ENCODE measurements at places on chromosomes 1 and 21. TPM values are rescaled to one million over a fixed set of nuclear protein-coding genes. Genes with fewer than 3 reads are reported as not detected.

Gene ST6GALNAC3
- polyA plus RNA-seq: 10.7 TPM

Gene BTBD8
- 0.79 TPM for polyA plus RNA-seq

Gene SLFNL1
- 0.19 TPM for polyA plus RNA-seq

Gene SMPDL3B
- polyA plus RNA-seq: not detected

Gene GCSAML
- polyA plus RNA-seq: 0.15 TPM

Gene CELA2A
- not detected for polyA plus RNA-seq

Gene SPRR5
- polyA plus RNA-seq: not detected

Gene HUNK
- 0.05 TPM for polyA plus RNA-seq

Gene TNFRSF18
- polyA plus RNA-seq: 9.4 TPM

- H3K4me3 ChIP-seq: no peak overlapping the region
- H3K27me3 ChIP-seq: peaks cover 20% of the 10 kb centered on the region
- no peaks in the 10 kb centered on the region for H3K4me1 ChIP-seq
- H3K36me3 ChIP-seq: no peaks in the 10 kb centered on the region
- DNase-seq: no peak
These were observed 94.7 kb downstream of the CCDC185 start for GRCh38 chr1:223487887-223488259.

DNA sequence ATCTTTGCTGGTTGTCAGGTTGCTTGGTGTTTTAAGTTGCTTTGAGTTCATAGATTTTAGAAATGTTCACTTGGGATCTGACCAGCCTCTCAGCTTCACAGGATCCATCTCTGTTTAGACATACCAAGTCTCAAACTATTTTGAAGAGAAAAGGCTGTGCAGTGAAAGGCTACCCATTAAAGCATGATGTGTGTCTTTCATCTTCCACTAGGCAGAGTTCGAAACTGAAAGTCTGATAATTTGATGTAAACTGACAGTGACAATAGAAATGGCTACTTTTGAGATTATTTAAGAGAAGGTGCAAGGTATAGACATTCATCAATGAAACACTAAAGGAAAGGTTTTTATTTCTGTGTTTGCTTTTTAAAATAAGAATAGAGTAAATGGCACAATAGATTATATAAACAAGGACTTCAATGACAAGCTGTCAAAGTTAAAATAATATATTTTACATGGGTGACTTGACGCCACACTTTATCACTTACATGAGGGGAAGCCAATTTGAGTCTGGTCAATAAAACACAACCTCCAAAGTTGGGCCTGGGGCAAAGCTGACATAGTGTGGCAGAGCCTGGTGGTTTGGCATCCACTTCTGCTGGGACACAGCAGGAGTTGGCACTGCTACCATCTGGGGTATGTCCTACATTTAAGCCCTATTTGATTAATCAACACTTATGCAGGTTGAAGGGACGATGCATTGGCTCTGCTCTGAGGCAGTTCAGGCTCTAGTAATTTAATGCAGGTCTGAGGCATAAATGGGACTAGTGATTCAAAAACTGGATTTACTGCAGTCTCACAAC, 197.7 kb downstream of the CRB1 start:
- no peak overlapping the region for H3K4me3 ChIP-seq
- H3K36me3 ChIP-seq: no peaks in the 10 kb centered on the region
- DNase-seq: no peak
- H3K27ac ChIP-seq: no peak overlapping the region

- no peak for DNase-seq
- peak overlapping the region; percentile 46 for H3K27ac ChIP-seq
- no peak overlapping the region for H3K4me3 ChIP-seq
- no peaks in the 10 kb centered on the region for H3K36me3 ChIP-seq
- H3K4me1 ChIP-seq: peaks cover 50% of the 10 kb centered on the region
These were observed 1561.9 kb downstream of the MRPL39 start for GRCh38 chr21:24045373-24045772.

GRCh38 chr1:212860713-212861581, 2.9 kb downstream of the FLVCR1 start:
- H3K36me3 ChIP-seq: no peaks in the 10 kb centered on the region
- H3K4me1 ChIP-seq: peaks cover 15% of the 10 kb centered on the region
- H3K27ac ChIP-seq: no peak overlapping the region
- no peaks in the 10 kb centered on the region for H3K27me3 ChIP-seq
- no peak for DNase-seq
- H3K4me3 ChIP-seq: no peak overlapping the region

- H3K4me3 ChIP-seq: peak within 1 kb of the TSS; percentile 99
- DNase-seq: peak; percentile 57
- H3K36me3 ChIP-seq: no peaks in the 10 kb centered on the region
- H3K27ac ChIP-seq: peak within 1 kb of the TSS; percentile 88
- peaks cover 41% of the 10 kb centered on the region for H3K4me1 ChIP-seq
- H3K27me3 ChIP-seq: no peaks in the 10 kb centered on the region
These were observed at the start of gene TNFAIP8L2 for GRCh38 chr1:151156515-151156819. Gene TNFAIP8L2, plus strand, starts transcription at chr1:151156649. Its CDS starts 2,049 bp downstream, at chr1:151158698.

DNA sequence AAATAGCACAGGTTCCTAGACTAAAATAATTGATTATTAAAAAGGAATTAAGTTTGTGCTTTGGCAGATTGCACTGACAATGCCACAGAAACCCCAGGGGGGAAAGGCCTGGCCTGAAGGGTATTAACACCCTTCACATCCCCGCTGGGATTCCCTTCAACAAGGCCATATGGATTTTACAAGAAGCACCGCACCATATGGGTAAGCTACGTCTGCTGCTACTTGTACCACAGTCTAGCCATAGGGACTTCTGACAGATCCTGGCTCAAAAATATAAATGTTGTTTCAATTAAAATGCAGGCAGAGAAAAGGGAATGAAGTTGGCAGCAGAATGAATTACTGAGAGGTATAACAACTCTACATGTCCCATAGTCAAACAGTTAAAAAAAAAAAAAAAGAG, 101.0 kb downstream of the DENND1B start:
- no peaks in the 10 kb centered on the region for H3K27me3 ChIP-seq
- no peak overlapping the region for H3K4me3 ChIP-seq
- H3K36me3 ChIP-seq: no peaks in the 10 kb centered on the region
- no peak overlapping the region for H3K27ac ChIP-seq
- no peak for DNase-seq

- no peak overlapping the region for H3K4me3 ChIP-seq
- no peak overlapping the region for H3K27ac ChIP-seq
- H3K4me1 ChIP-seq: peaks cover 6% of the 10 kb centered on the region
- no peaks in the 10 kb centered on the region for H3K36me3 ChIP-seq
- H3K27me3 ChIP-seq: peaks cover 4% of the 10 kb centered on the region
These were observed 51.9 kb upstream of the FMOD start for GRCh38 chr1:203402629-203403337.

- no peak for DNase-seq
- no peak overlapping the region for H3K27ac ChIP-seq
- no peak overlapping the region for H3K4me3 ChIP-seq
- H3K4me1 ChIP-seq: no peaks in the 10 kb centered on the region
- H3K27me3 ChIP-seq: no peaks in the 10 kb centered on the region
- H3K36me3 ChIP-seq: no peaks in the 10 kb centered on the region
These were observed 927.2 kb downstream of the BRINP3 start for GRCh38 chr1:189550498-189550897.

GRCh38 chr1:19251305-19252196, at the start of the genes EMC1 and MRTO4:
Gene EMC1, minus strand, starts transcription at chr1:19251524. Its CDS starts 15 bp downstream, at chr1:19251509.
Gene MRTO4, plus strand, starts transcription at chr1:19251805. Its CDS starts 31 bp downstream, at chr1:19251836.
- H3K4me1 ChIP-seq: peaks cover 41% of the 10 kb centered on the region
- peak; percentile 92 for DNase-seq
- peak within 1 kb of the TSS; percentile 96 for H3K27ac ChIP-seq
- H3K27me3 ChIP-seq: no peaks in the 10 kb centered on the region

DNA sequence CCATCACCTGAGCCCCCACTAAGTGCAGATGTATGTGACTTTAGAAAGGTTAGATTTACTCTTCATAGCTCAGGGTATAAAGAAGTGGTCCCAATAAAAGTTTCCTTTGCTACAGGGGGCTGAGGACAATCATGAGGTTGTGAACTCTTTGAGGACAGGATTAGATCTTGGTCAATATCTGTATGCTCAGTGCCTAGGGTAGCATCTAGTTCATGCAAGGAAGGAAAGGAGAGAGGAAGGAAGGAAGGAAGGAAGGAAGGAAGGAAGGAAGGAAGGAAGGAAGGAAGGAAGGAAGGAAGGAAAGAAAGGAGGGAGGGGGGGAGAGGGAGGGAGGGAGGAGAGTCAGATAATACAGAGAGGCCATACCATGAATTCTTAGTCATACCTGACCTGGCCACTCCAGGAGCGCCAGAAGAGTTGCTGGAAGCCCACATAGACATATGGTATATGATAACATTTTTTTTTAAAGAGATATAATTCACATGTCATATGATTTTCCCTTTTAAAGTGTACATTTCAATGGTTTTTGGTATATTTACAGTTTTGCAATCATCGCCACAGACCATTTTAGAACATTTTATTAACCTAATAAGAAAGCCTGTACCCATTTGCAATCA, 9.7 kb upstream of the CSRP1 start:
- H3K4me1 ChIP-seq: no peaks in the 10 kb centered on the region
- H3K36me3 ChIP-seq: peaks cover 3% of the 10 kb centered on the region
- no peak overlapping the region for H3K27ac ChIP-seq
- H3K4me3 ChIP-seq: no peak overlapping the region

DNA sequence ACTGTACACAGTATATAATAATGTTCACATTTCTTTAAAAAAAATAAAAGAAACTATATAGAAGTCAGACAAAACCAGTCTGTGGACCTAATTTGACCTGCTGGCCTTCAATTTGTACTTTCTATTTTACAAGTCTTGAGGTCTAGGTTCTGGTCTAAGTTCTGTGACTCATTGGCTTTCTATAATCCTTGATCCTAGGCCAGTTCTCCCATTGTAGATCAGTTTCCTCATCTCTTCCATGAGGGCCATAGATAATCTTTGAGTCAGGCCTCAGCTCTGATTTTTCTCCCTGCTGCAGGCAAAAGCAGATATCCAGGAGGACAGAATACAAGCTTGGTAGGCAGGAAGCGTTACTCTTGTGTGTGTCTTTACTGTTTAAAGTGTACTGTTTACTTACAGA, 603.7 kb upstream of the CAMK1G start:
- DNase-seq: no peak
- no peak overlapping the region for H3K4me3 ChIP-seq
- H3K36me3 ChIP-seq: no peaks in the 10 kb centered on the region
- no peaks in the 10 kb centered on the region for H3K4me1 ChIP-seq
- peaks cover 5% of the 10 kb centered on the region for H3K27me3 ChIP-seq

- H3K4me1 ChIP-seq: peaks cover 7% of the 10 kb centered on the region
- DNase-seq: no peak
These were observed 146.6 kb downstream of the SPATA46 start for GRCh38 chr1:162230096-162230495.

GRCh38 chr1:208825300-208825699, 581.1 kb upstream of the PLXNA2 start:
- DNase-seq: no peak
- no peak overlapping the region for H3K4me3 ChIP-seq
- H3K27ac ChIP-seq: no peak overlapping the region
- H3K36me3 ChIP-seq: no peaks in the 10 kb centered on the region

DNA sequence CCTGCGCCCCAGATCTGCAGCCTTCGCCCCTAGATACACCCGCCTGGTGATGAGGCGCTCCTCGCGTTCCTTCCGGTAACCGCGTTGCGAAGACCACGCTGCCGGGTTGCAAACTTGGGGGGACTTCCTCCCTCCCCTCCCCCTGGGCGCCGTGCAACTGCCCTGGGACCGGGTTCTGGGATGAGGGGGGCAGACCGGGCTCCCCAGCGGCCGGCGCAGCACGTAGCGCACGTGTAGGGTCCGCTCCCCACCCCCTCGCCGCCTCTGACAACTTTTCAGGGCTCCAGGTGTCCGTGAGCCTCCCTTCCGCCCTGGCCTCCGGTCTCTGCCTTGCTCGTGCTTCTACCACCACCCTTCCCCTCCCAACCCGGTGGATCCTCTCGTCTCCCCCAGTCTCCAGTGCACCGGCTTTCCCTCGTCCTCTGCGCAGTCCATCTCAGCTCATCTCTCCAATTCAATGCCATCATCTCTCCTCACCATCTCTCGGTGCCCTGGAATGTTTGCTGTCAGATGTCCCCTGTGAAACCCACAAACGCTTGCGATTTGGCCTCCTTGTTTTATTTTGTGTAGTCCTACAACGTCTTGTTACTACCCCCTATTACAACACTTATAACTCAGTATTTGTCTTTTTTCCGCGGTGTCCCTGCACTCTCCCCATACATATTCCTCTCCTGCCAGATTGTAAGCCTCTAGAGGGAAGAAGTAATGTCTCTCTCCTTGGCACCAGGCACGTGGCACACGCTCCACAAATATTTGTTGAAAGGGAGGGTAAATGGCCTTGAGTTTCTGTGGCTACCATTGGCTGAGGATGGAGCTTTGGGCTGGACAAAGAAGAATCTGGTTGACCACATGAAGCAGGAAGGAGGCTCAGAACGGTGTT, 782 bp downstream of the PCAT6 start:
- no peak for DNase-seq
- peak overlapping the region; percentile 94 for H3K4me3 ChIP-seq
- peaks cover 12% of the 10 kb centered on the region for H3K27me3 ChIP-seq
- peaks cover 27% of the 10 kb centered on the region for H3K4me1 ChIP-seq
- H3K27ac ChIP-seq: peak overlapping the region; percentile 17
- no peaks in the 10 kb centered on the region for H3K36me3 ChIP-seq

DNA sequence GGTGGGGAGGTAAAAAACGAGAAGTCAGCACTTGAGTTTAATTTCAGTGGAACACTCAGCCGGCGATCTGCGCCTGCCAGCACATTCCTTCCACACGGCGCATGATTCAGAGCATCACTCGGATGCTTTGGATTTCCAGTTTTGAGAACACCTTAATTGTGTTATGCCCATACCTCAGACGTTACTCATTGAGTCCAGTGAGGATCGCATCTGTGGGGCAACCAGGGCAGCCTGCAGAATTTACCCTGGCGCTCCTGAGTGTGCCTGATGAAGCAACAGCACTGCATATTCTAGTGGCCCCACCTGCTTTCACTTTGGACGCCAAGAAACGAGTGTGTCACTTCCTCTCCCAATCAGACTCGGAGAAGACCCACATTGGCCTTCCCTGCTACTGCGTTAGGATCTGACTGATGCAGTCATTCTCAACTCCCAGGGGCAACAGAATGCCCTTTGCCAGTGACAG, 19.9 kb downstream of the FAM89A start:
- DNase-seq: no peak
- H3K27me3 ChIP-seq: no peaks in the 10 kb centered on the region
- H3K4me3 ChIP-seq: peak overlapping the region; percentile 71
- no peak overlapping the region for H3K27ac ChIP-seq

GRCh38 chr1:194466706-194467105, 1280.3 kb upstream of the B3GALT2 start:
- DNase-seq: no peak
- no peak overlapping the region for H3K4me3 ChIP-seq
- H3K27me3 ChIP-seq: peaks cover 4% of the 10 kb centered on the region
- H3K4me1 ChIP-seq: no peaks in the 10 kb centered on the region

DNA sequence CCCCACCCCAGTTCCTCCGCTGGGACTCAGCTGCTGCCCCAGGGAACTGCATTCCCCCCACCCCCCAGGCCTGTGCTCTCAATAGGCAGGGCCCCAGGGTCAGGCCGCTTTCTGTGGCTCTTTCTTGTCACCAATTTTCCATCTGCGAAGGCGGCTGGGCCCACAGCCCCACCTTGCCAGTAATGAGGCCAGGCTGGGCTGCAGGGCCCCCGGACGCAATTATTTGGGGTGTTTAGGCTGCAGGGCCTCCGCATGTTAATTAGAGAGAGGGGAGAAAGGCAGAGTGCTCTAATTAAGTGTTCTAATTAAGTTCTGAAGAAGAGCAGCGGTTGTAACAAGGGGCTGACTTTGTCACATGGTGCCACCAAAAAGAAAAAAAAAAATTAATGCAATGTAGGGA, 71.8 kb downstream of the EPHB2 start:
- no peaks in the 10 kb centered on the region for H3K36me3 ChIP-seq
- no peaks in the 10 kb centered on the region for H3K4me1 ChIP-seq
- DNase-seq: no peak
- no peak overlapping the region for H3K27ac ChIP-seq
- H3K4me3 ChIP-seq: no peak overlapping the region
- peaks cover 8% of the 10 kb centered on the region for H3K27me3 ChIP-seq
